ENCODE measurements at places on chromosomes 7 and 10.

- DNase-seq: no peak
These were observed 523.0 kb downstream of the PTPRN2 start for GRCh38 chr7:158064631-158065030.

- no peak for DNase-seq
These were observed 383.5 kb upstream of the VWC2 start for GRCh38 chr7:49389871-49390479.

DNA sequence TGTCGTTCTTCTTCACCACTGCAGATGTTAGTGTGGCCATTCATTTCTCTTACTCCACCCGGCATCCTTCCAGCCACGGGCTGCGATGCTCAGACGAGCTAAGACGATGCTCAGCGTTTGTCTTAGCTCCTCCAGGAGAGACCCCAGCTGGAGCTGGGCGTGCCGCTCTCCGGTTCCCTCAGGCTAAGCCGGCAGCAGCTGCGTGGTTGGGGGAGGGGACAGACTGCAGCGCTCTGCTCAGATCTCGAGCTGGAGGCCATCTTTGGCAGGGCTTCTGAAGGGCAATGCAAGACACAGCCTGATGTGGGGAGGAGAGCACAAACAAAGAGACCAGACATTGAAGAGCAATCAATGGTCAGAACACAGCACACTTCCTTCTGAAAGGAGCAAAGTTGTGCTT is 4.8 kb downstream of the INA start:
- DNase-seq: no peak

DNA sequence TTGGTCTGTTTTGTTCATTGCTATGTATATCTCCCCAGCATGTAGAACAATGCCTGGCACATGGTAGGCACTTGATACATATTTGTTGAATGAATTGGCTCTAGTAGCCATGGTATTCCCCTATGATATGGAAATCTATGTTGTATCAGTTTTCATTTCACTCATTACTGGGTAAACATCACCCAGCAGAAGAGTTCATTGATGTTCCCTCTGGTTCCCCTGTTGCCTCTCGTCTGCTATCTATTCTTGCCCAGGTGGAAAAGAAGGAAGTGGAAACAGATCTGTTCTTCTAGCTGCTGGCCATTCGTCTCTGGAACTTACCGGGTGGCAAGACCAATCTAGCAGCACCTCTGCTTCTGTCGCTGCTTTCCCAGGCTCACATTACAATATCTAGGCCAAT is 71.5 kb downstream of the LRRC4 start:
- DNase-seq: no peak

DNA sequence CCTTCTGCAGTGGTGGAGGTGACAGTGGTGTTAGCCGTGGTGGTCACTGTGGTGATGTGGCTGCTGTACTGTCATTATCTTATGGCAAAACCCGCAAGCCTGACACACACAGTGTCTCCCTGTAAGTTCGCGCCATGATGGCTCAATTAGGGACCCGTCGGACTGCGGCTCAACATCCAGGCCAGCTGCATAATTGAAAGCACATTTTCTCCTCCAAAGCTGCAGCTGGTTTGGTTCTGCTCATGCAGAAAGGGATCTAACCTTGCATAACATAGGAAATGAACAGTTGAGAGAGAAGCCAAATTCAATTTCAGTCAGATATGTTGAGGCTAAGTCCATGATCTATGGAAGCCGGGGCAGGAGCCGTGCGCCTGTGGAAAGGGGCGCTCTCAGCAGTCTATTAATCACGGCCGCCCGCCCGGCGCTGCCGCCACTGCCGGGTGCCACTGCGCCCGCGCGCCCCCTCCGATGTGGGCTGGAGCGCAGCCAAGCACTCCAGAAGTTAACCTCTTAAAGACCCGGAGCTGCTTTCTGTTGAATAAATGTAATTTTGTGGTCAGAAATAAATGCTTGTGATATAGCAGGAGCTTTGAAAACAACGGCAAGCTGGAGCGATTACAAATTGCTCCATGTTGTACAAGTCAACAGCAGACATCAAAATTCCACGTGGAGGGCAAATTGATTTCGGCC is 227.7 kb downstream of the CUX1 start:
- no peak for DNase-seq

DNA sequence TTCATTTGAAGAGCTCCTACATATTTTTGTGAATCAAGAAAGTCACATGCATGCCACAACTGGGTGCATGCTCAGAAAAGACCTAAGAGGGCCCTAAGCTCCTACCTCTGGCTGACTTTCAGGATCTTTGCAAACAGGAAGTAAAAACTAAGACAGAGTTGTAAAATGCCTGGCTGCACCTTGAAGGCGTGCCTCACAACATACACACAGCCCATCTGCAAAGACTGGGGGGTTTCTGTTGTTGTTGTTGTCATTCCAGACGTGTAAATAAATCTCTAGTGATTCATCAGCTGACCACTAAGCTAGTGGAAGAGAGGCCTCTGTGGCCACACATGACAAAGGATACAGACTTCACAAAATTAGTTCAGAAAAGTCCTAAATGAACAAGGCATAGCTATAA is 31.8 kb downstream of the SMURF1 start:
- DNase-seq: no peak

DNA sequence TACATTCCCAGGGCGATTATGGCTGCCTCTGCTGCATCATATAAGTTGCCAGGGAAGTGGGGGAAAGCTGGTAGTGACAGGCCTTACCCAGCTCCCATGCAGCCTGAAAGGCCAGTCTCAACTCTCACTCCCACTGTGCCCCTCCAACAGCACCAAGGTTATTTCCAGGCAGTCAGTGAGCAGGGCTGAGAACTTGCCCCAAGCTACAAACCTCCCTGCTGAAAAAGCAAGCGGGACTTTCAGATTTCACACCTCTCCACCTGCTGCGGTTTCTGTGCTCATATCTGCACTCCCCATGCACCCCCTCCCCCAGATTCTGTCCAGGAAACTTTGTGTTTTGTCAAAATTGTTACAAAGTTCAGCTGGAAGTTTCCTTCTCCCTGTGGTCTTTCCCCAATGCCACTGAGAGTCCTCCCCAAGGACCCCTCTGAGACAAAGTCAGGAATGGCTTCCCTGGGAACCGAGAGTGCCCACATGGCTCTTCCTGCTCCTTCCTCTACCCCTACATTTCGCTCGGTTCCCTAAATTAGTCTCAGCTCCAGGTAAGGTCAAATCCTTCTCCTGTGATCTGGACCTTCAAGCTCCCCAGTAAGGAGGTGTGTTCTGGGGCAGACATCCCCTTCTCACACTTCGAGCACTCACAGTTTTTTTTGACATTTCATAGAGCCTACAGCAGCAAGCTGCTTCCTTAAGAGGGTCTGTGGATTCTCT is 25.3 kb upstream of the WNT2 start:
- no peak for DNase-seq

GRCh38 chr7:7719236-7719635 is 829 bp upstream of the RPA3 start:
- DNase-seq: peak; percentile 45

- no peak for DNase-seq
These were observed 547.5 kb upstream of the LRRTM3 start for GRCh38 chr10:66378117-66378876.

DNA sequence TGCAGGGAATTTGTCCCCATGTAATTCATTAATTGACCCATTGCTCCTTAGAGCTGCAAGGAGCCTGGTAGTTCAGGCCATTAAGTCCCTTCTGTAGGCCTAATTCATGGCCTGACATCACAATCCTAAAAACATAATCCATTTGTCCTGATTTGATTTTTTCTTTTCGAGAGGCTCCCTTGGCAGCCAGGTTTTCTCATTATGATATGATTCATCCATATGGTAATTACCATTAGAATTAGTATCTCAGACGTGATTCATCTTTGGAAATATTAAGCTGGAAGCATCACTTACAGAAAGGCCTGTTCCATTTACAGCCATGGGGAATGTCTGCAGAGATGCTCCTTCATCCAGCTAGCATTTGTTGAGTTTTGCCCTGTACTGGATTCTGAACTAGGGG is 128.5 kb downstream of the PLCE1 start:
- DNase-seq: no peak

DNA sequence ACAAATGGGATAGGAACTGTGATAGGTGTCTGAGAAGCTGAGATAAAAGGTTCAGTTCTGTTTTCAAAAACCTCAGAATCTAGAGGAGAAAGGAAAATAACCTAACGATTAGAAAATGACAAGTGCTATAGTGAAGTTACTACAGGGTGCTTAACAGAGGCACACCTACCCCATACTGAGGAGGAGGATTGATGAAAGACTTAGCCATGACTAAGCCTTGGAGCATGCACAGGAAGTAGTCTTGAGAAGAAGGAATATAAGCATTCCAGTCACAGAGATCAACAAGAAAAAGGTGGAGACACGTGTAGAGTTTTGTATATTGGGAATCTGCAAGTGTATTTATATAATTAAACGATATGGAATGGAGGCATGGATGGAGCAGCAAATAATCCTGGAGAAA is 1225.5 kb upstream of the CELF2 start:
- DNase-seq: no peak

- DNase-seq: no peak
These were observed 458.0 kb upstream of the GALNT17 start for GRCh38 chr7:70673778-70674570.

GRCh38 chr7:128200376-128200775 is 40.7 kb upstream of the LEP start:
- no peak for DNase-seq

GRCh38 chr10:23975431-23975830 is 233.5 kb upstream of the KIAA1217 start:
- DNase-seq: no peak

DNA sequence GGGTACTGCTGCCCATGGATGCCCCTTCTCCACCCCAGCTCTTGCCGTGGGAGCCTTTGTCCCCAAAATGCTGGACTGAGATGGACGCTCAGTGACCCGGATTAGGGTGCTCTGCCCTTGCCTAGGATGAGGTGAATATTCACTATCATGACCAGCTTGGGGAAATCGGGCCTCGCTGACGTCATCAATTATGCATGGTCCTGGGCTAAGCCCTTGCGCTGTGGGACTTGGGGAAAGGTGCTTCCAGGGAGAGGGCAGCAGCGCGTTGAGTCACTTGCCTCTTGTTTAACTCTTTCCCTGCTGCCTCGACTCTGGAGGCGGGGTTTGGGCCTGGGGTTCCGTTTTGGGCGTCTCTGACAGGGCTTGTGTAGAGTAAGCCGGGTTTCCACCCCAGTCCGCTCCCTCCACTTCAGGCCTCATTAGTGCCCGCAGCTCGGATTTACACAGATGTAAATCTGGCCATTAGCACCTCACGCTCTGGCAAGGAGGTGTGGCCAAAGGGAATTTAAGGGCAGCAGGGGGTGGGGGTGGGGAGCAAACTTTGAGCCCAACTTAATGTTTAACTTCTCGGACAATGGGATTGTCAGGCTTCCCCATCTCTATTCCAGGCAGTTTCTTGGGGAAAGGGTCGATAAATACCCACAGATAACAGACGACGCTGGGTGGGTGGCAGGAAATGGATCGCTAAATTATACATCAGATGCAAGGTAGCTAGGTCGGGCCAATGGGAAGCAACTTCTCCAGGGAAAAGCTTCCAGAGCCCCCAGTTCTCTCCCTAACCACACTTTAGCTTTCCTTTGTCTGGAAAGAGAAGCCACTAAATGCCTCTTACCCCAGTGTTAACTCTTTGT is 51.3 kb upstream of the TCF7L2 start:
- no peak for DNase-seq

GRCh38 chr7:81457852-81458522 is 311.9 kb downstream of the HGF start:
- DNase-seq: no peak

DNA sequence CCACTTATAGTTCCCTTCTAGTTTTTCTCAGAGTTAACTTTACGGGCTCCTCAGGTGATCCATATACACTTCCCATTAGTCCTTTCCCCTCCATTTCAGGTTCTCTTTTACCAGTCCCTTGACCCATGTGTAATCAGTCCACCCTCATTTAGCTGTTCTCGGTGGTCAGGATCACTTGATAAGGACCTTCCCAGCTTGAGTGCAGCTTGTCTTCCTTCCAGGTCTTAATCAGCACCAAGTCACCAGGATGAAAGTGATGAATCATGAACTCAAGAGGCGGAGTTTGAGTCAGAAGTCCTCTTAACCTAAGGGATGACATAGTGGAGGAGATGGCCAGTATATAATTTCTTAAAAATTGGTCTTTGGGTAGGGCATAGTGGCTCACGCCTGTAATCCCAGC is 63.1 kb upstream of the CNTNAP2 start:
- DNase-seq: no peak

DNA sequence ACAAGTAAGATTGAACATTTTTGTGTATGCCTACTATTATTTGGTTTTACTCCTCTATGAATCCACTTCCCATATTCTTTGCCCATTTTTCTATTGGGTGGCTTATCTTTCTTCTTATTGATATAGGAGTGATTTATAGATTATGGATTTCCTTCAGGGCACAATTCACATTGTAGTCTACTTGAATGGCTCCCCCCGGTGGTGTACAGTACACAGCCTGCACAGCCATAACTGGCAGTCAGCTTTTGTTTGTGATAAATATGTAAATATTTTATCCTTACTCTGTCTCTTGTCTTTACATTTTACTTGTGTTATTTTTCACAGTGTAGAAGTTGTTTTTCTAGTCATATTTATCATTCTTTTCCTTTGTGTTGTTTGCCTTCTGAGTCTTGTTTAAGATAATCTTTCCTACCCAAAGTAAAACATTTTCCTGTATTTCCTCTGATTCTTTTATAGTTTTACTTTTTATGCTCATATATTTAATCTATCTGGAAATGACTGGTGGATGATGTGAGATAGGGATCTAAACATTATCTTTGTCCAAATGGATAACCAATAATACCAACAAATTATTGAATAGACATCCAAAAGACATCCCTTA is 23.9 kb upstream of the CALD1 start:
- DNase-seq: no peak

- no peak for DNase-seq
These were observed 32.1 kb downstream of the PFKP start for GRCh38 chr10:3099291-3100092.

DNA sequence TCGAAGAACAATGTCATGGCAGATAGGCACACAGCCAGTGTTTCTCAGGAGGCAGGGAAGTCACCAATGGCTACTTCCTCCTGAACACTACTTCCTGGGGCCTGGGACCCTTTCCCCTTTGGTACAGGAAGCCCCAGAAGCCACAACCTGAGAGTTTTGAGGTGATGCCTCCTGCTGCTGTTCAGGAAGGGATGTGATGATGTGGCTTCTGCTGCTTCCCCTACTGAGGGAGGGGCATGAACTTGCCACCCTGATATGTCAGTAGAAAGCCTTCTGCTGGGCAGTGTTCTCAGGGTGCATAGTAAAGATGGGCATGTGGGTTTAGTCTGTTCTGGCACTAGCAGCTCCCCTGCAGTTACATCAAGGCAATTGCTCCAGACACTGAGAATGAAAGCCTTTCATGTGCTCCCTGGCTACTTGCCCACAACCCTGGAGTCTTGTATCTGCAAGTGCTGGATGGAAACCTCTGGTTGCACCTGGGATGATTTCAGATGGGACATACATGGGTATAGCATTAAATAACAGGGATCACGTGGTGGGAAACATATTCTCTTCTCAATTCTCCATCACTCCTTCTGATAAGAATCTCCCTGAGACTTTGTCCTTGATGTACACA is 69.3 kb downstream of the ADRA2A start:
- DNase-seq: no peak

- no peak for DNase-seq
These were observed 17.2 kb upstream of the CALN1 start for GRCh38 chr7:72429316-72429715.

Measured in activated T-helper 2 cell treated with anti-CD3 and anti-CD28 coated beads, Interferon-gamma antibody, Interleukin-2, Interleukin-4, amounts not matched to agents 10 μg/mL and 5 μg/mL and 100 μg/mL, durations not matched to agents 14 hours and 24 hours and 36 hours (primary cell).